ENCODE measurements at places on chromosomes 2 and 18.

DNA sequence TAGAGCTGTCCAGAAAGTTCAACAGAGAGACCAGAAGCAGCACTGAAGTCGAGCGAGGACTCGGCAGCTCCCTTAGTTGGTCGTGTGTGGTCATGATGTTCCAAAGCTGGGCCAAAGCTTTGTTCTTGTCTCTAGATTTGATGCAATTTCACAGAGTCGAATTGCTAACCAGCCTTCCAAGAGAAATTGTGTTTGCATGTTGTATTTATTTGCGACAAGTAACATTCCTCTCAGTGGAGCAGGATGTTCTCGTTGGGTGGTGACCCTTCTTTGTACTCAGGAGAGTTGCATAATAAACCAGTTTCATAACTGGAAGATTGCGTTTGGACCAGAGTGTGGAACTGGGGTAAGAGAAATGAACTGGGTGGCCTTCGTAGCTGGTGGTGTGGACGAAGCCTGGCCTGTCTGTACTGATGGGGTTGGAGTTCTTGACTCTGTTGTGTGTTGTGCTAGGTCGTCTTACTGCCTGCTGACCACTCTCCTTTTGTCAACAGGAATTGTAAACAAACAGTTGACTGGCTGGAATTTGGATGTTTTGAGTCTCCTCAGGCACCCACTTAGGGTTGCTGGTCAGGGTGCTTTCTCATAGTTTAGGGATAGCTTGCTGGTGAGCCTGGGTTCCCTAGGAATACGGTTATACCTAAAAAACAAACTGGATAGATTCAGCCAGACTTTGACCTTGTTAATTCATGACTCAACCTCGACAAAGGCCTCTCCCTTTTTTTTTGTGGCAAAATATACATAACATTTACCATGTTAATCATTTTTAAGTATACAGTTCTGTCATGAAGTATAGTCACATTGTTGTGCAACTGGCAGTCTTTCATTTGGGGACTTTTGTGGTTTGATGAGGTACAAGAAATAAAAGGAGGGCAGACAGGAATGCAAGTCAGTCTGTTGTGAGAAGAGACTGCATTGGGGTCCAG, 28.9 kb upstream of the TOGARAM2 start:
- DNase-seq = no peak

DNA sequence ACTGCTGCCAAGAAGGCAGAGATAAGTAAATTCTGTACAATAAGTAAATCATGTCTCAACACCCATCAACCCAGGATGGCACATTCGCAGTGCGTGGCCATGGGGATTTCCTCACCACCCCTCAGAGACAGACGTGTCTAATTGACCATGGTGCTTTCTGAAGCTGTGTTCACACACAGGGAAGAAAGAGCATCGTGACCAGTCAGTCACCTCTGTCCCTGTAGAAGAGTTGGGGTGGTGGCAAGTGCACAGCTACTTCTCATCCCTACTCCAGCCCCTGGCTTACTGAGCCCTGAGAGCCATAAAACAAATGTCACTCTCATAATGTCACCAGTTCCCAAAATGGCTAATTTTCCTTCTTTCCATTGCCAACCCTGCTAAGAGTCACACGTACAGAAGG, 31.3 kb upstream of the MLPH start:
- no peak for DNase-seq

DNA sequence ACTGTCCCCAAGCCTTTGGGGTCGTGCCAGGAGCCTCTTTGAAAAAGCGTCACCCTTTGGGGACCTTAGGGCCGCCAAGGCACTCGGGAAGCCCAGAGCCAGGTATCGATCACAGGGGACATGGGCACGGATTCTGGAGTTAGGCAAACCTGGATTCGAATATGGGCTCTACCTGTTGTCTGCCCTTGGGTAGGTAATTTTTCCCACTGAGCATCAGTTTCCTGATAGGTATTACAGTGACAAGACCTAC, 9.3 kb downstream of the TMEM198 start:
- no peak for DNase-seq

DNA sequence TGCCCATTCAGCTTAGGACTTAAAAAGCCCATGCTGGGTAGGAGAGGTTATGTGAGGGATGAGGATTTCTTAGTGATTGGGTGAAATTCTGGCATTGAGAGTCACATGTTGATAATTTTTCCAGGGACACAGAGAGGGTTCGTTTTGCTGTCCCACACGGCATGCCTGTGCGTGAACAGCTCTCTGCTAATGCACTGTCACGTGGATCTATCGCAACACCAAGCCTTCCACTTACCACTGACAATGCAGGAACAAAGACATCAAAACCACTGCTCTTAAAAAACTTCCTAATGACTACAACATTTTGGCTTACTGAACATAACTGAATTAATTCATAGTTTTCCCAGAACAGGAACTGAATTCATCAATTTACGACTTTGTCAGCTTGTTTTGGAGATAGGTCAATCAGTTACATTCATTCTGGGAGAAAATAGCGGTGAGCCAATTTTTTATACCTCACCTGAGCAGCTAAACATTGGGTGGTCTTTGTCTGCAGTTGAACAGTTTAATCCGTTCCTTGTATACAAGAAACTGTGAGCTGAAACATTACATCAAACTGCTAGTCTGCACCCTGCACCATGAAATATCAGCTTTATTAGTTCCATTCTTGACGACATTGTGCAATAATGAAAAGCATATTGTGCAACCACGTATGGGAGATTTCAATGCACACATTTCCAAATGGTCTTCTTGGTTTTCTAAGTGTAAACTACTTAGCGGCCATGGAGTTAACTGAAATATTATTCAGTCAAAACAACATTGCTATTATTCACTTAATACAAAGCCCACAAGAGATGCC, 127.1 kb downstream of the LPIN1 start:
- no peak for DNase-seq

DNA sequence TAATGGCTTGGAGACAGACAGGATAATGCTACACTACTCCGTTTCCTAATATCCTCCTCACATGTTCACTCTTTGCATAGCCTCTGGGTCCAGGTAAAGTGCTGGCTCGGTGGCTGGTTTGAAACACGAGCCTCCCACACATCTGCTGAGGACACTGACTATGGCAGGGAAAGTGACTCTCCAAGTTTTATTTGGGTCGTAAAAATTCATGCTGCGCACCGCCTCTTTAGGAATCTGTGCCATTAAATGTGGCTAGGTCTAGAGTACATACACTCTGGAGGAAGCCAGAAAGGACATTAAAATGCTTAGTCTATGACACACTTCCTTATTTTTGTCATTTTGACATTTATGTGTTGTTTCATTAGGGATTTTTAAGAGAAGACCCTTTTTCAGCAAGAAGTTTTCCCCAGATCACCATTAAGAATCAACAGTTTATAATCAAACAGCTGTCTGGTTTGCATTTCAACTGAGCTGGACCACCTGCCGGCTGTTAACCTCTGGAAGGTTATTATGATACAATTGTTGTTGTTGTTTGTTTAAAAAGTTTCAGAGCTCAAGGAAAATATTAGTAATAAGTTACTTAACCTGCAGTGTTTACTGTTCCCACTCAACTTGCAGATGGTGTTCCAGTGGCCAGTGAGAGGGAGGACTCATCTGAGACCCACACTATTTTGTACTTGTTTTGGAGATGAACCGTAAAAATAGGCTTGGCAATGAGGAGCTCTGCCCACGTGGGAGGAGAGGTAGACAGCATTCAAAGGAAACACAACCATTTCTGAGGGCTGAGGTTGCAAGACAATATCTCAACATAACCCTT, 443.3 kb upstream of the MEIS1 start:
- no peak for DNase-seq

DNA sequence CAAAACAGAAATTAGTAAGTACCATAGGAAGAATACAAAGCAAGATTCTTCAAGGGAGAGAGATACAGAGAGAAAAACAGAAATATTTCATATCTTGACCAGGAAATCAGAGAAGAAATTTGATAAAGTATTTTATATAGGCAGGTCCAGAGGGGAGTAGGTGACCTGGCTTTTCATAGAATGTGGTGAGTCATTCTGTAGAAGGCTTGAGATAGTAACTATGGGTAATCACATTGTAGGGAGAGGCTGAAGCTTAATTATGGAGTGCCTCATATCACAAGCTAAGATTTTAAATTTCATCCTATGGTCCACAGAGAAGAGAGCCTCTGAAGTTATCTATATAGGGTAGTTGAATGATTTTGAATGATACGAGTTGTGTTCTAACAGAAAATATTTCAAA, 195.0 kb upstream of the CYRIA start:
- DNase-seq = no peak

GRCh38 chr2:45992741-45993475, 304.3 kb upstream of the EPAS1 start:
- no peak for DNase-seq

DNA sequence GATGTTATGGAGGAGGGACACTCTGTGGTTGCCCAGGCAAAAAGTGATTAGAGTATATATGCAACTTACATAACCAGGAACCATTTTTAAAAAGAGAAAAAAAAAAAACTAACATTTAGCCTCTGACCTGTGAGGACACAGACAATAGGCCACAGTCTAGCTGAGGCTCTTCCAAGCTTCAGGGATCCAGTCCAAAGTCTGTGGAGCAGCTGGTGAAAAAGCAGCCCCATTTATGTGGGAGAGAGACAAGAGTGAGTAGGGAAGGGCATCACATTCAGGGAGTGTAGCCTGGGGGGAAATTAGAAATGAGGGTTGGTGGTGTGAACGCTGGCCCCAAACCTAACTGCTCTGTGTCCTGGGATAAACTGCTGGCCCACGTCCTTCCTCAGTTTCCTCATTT, 122.8 kb downstream of the MYO5B start:
- no peak for DNase-seq

DNA sequence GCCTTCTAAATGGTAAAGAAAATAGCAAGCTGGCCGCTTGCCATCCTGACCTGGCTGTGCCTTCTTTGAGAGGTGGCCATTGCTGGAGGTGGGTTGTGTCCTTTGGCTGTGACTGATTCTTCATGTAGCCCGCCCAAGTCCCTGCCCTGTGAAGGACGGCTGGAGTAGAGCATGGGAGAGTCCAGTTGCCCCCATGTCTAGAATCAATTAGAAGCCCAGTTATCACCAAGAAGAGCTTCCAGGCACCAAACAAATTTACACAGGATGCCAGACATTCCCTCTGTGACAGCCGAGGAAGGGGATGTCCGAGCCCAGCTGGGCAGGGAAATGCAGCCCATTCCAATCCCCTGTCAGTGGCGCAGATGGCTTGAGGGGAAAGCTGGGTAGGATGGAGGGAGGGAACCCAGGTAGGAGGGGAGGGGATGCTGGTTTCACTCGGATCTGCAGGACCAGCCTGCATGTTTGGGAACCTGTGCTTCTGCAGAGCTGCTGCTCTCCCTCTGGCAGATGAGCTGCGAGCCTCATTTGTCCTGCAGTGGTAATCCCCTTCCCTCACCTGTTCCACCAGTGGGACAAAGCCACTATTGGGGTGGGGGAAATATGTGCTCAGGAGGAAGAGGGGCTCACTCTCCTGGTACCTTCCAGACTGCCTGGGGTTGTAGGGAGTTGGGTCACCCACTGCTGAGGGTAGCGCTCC, 25.7 kb upstream of the ASB18 start:
- DNase-seq = no peak

DNA sequence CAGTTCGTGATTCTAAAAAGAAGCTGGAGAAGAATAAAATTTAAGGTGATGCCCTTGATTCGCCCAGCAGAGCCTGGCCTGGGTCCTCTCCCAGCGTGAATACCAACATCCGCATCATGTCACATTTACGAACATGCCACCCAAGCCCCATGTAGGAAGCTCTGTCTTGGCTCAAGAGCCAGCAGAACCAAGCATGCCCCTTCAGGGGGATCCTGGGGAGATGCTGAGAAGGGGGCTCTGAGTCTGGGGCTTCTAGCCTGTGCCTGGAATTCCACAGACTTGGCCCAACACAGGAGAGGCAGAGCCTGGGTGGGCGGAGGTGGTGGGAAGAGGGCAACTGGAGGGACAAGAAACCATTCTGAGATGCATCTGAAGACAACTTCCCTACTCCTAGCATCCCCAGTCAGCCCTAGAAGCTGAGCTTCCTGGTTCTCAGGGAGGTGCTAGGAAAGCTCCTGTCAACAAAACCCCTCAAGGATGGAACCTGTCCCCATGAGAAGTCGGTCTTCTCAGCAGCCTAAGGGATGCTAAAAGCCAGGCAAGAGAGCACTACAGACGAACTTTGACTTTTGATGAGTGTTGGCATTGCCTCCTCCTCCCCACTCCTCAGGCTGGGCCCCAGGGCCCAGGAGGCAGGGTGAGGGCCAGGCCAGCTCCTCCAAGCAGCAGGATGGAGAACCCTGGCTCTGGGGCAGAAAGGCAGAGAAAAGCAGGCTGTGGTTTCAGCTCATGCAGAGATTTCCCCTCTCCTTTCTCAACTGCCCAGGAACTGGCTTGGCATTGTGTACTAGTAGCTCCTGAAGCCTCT, 57.9 kb downstream of the POLR1A start:
- DNase-seq = no peak

GRCh38 chr2:195470622-195471021, 186.4 kb upstream of the SLC39A10 start:
- no peak for DNase-seq

GRCh38 chr2:202109737-202110184, 36.7 kb downstream of the KIAA2012 start:
- no peak for DNase-seq

GRCh38 chr2:45652090-45653031, 886 bp downstream of the PRKCE start:
- DNase-seq = no peak

- no peak for DNase-seq
Measured at GRCh38 chr2:73282924-73283544, 1.2 kb downstream of the FBXO41 start.

GRCh38 chr18:76483780-76484179, 11.3 kb downstream of the ZNF516 start:
- DNase-seq = no peak

GRCh38 chr2:112019569-112019982, 35.5 kb upstream of the TMEM87B start:
- DNase-seq = no peak

- DNase-seq = no peak
Measured at GRCh38 chr2:200438846-200439245, 71.0 kb downstream of the KCTD18 start.

- no peak for DNase-seq
Measured at GRCh38 chr18:39345321-39345720, 1779.7 kb upstream of the CELF4 start.

DNA sequence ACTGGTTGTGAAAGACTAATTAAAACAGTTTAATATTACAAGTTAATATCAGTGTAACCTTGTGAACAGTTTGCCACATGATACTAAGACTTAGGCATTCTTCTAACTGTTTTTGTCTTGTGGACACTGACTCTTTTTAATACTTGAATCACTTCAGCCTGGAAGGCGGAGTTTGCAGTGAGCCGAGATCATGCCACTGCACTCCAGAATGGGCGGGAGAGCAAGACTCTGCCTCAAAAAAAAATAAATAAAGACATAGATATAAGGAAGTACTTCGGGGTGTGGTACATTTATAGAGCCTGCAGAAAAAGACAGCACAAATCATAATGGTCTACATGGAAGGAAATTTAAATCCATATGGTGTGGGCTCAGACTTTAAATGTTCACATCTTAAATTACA, 300.4 kb upstream of the NETO1 start:
- DNase-seq = no peak

DNA sequence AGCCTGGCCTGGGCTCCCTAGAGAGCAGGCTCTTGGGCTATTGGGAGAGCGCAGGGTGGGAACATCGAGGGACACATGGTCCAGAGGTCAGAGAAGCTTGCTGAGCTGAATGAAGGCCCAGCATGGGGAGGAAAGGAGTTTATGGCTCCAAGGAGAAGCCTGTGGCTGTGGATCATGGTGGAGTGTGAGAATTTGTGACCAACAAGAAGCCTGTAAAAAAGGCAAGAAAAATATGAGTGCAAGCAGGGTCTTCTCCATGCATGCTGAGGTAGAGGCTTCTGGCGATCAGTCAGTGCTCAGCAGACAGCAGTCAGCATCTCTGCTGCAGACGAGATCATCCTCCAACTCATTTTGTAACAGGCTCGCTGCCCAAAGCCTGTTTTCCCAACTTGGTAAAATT, 1.3 kb upstream of the SCYGR3 start:
- DNase-seq = no peak
